ENCODE measurements at places on chromosomes 5 and 9. TPM values are rescaled to one million over a fixed set of nuclear protein-coding genes. Genes with fewer than 3 reads are reported as not detected.

DNA sequence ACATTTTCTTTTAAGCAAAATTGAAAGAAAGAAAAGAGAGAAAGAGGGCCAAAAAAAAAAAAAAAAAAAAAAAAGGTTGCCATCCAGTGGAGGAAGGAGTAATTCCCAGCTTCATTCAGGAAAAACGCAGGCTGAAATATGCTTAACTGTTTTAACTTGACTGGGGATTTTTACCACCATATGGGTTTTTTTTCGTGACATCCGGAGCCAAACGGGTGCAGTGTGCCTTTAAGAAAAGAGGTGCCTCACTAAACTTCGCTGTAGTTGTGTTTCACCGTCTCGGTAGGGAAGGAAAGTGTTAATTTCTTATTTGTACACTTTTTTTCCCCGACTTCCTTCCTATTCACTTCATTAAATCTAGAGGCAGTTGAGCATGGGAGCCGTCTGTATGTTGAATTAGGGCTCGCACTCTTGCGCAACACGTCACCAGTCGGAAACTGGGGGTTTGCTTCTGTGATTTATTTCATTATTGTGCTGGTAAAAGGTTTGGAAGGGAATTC lies 143.0 kb downstream of the SMARCA2 start:
- H3K4me1 ChIP-seq, result peaks cover 20% of the 10 kb centered on the region
- H3K27ac ChIP-seq, result peak overlapping the region; percentile 95
- DNase-seq, result peak; percentile 87

- H3K4me3 ChIP-seq, result no peak overlapping the region
- H3K4me1 ChIP-seq, result no peaks in the 10 kb centered on the region
- H3K36me3 ChIP-seq, result no peaks in the 10 kb centered on the region
- no peak overlapping the region for H3K27ac ChIP-seq
- DNase-seq, result no peak
- no peaks in the 10 kb centered on the region for H3K27me3 ChIP-seq
Measured at GRCh38 chr9:82164159-82164558, 175.6 kb downstream of the SPATA31D1 start.

PCDHA3 gene
- 0.07 TPM for polyA plus RNA-seq

NOL6 gene
- polyA plus RNA-seq, result 31.5 TPM

DNA sequence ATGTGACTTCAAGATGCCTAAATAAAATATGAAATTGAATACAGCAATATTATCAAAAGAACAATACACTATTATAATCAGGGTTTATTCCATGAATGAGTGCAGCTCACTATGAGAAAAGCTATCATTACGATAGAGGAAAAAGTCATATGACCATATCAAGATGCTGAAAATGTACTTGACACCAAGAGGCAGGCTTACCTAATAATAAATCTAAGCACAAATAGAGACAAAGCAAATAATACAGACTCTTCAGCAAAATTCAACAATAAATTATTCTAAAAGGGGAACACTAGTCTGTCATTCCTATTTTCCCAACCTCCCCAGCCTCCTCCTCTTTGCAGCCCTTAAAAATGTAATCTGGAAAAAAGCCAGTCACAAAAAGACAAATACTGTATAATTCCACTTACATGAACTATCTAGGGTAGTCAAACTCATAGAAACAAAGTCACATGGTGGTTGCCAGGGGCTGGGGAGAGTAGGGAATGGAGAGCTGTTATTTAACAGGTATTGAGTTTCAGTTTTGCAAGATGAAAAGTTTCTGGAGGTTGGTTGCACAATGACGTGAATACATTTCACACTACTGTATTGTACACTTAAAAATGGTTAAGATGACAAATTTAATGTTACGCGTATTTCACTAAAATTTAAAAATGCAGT lies 148.4 kb downstream of the NFIB start:
- H3K36me3 ChIP-seq, result peaks cover 3% of the 10 kb centered on the region
- H3K4me3 ChIP-seq, result no peak overlapping the region
- no peak overlapping the region for H3K27ac ChIP-seq
- H3K4me1 ChIP-seq, result peaks cover 2% of the 10 kb centered on the region
- no peaks in the 10 kb centered on the region for H3K27me3 ChIP-seq
- DNase-seq, result peak; percentile 25

DNA sequence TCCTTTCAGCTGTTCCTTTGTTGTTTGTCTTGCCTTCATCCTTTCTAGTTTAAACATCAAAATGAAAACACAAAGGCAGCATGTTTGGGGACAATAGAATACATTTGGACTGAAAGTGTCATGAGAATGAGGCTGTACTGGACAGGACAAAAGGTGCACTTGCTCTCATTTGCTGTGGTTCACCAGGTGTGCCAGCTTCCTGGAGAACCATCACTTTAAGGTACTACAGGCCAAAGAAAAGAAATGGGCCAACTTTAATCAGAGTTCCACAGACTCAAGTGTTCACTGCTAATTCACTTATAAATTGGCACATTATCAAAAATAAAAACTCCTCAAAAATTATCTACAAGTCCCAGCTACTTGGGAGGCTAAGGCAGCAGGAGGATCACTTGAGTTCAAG lies 53.8 kb downstream of the ABHD17B start:
- no peaks in the 10 kb centered on the region for H3K4me1 ChIP-seq
- no peak for DNase-seq
- H3K27me3 ChIP-seq, result no peaks in the 10 kb centered on the region
- H3K36me3 ChIP-seq, result no peaks in the 10 kb centered on the region

- H3K27ac ChIP-seq, result no peak overlapping the region
- H3K27me3 ChIP-seq, result no peaks in the 10 kb centered on the region
- H3K4me3 ChIP-seq, result no peak overlapping the region
- DNase-seq, result no peak
- no peaks in the 10 kb centered on the region for H3K4me1 ChIP-seq
- no peaks in the 10 kb centered on the region for H3K36me3 ChIP-seq
Measured at GRCh38 chr5:109312695-109313094, 97.1 kb downstream of the PJA2 start.

GRCh38 chr9:137970686-137971476 lies 93.3 kb downstream of the CACNA1B start:
- no peaks in the 10 kb centered on the region for H3K36me3 ChIP-seq
- DNase-seq, result peak; percentile 49
- H3K27me3 ChIP-seq, result no peaks in the 10 kb centered on the region

DNA sequence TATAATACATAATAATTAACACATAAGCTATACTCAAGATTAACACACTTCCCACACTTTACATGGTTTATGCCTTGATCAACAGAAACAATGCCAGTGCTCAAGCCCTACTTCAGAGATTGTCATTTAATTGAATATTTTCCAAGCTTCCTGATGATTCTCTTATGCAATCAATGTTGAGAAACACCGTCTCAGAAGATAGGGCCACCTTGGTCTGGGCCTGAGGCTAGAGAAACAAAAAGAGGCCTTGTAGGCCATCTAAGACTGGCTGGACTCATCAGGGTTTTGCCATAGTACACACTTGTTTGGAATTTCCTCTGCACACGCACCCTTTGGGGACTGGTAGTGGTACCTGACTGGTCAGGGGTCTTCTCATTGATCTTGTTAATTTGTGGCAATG lies 16.3 kb downstream of the C9orf152 start:
- no peaks in the 10 kb centered on the region for H3K27me3 ChIP-seq
- H3K36me3 ChIP-seq, result no peaks in the 10 kb centered on the region
- no peak overlapping the region for H3K27ac ChIP-seq

PCDHA13 gene
- 1.0 TPM for polyA plus RNA-seq

BTNL3 gene
- polyA plus RNA-seq, result 0.47 TPM

IFNB1 gene
- 0.05 TPM for polyA plus RNA-seq

DNA sequence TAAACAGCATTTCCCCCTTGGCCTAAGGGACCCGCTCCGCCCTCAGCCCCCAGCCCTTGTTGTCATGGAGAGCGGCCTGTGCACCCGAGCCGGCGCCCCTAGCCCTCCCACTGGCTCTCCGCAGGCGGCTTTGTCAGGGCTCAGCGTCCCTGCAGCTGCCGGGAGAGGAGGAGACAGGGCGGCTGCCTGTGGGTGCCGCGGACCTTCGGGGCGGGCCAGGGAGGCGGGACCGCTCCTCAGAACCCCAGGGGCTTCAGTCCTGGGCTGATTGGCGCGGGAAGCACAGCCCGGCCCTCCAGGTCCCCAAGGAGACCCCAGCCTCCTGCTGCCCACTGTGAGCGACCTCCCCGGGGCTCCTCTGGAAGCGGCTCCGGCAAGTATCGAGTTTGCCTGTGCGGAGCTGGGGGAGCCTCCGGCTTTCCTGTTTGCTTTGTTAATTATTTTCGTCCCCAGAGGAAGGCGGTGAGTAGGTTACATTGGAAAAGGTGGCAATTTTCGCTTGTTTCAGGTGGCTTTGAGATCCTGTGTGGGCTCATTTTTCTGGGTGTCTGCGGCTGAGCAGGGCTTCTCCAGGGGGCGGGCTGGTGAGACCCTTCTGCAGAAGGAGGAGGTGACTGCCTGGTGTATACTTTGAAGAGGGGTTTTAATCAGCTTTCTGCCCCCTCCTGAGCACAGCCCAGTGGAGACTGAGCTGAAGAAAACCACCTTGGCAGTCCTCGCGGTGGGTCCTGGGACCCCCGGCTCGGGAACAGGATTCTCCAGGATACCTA lies at the start of gene FGD3:
Gene FGD3 (plus strand): TSS at position 256 of the 770 bp plus-strand sequence. CDS start 28,734 bp downstream, outside the sequence.
- H3K27me3 ChIP-seq, result no peaks in the 10 kb centered on the region
- no peak within 1 kb of the TSS for H3K27ac ChIP-seq

DNA sequence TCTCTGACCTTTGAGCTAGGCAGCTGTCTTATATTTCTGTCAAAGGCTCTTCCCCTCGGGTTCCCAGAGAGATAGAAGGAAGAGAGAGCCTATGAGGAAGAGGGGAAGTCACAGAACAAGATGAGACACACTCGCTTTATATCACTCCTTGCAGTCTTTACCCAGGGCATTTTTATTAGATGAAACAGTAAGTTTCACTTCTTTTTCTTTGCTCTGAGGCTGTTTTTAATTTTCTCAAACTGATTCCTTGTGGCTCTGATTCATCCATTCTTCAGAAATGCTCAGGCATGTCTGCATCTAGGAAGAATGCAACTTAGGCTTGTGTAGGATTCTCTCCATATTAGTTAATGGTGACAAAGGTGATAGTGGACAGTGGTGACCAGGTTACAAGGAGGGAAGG lies 132.9 kb upstream of the CHD1 start:
- DNase-seq, result no peak
- no peaks in the 10 kb centered on the region for H3K36me3 ChIP-seq
- no peaks in the 10 kb centered on the region for H3K27me3 ChIP-seq
- H3K4me1 ChIP-seq, result peaks cover 1% of the 10 kb centered on the region
- H3K27ac ChIP-seq, result no peak overlapping the region

DNA sequence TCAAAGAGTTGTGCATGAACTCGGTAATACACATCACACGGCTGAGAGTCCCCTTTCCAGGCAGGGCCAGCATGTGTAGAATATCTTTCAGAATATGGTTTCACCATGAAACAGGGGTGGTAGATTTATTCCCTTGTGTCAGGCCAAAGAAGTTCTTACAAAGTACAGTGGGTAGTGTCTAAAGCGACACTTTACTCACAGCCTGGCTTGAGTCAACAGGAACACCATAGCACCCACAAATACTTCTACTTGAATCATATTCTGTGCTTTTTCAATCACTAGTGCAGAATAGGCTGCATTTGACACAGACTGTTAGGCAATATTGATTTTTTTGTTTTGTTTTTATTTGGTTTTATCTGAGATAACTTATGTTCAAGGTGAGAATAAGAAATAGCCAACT lies 12.6 kb downstream of the LSM11 start:
- peaks cover 16% of the 10 kb centered on the region for H3K36me3 ChIP-seq
- H3K4me1 ChIP-seq, result no peaks in the 10 kb centered on the region
- DNase-seq, result no peak
- no peaks in the 10 kb centered on the region for H3K27me3 ChIP-seq
- H3K27ac ChIP-seq, result no peak overlapping the region

MARCOL gene
- polyA plus RNA-seq, result not detected

- H3K27me3 ChIP-seq, result no peaks in the 10 kb centered on the region
- peaks cover 39% of the 10 kb centered on the region for H3K36me3 ChIP-seq
- no peak for DNase-seq
- no peak overlapping the region for H3K27ac ChIP-seq
- no peak overlapping the region for H3K4me3 ChIP-seq
Measured at GRCh38 chr9:97672403-97672802, 24.7 kb downstream of the XPA start.

DNA sequence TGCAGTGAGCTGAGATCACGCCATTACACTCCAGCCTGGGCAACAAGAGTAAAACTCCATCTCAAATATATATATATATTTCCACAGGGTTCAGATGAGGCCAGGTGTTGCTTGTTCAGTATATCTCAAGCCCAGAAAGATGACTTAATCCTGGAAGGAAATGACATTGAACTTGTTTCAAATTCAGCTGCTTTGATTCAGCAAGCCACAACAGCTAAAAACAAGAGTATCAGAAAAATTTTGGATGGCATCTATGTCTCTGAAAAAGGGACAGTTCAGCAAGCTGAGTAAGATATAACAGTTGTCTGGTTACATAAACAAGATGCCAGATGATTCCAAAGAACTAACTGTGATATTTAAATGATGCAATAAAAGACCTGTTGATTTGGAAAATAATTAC lies 352.0 kb downstream of the KCTD16 start:
- no peak for DNase-seq
- no peaks in the 10 kb centered on the region for H3K36me3 ChIP-seq
- no peaks in the 10 kb centered on the region for H3K27me3 ChIP-seq
- no peaks in the 10 kb centered on the region for H3K4me1 ChIP-seq

DNA sequence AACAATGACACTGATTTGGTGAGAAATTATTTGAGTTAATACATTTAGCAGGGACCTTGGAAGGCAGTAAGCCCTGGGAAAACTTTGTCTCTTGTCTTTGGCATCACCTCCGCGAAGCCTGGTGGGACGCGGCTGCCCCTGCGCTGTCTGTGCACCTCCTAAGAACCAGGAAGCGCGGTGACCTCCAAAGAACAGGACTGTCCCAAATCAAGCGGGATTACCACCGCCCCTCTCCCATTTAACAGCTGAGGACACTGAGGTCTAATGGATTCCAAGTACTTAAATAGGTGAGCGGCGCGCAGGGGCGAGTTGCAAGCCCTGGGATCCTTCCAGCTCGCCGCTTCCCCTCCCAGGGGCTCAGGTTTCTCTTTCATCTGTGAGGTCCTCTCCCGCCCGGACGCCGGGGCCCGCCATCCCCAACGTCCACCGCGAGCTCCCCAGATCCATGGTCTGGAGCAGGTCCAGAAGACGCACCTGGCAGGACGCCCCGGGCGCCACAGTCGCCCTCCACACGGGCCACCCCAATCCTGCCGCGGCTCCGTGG lies 432 bp downstream of the STARD4 start:
- peak overlapping the region; percentile 72 for H3K4me3 ChIP-seq
- no peaks in the 10 kb centered on the region for H3K36me3 ChIP-seq
- H3K27me3 ChIP-seq, result no peaks in the 10 kb centered on the region
- no peaks in the 10 kb centered on the region for H3K4me1 ChIP-seq
- DNase-seq, result no peak

KIAA0825 gene
- polyA plus RNA-seq, result 1.1 TPM

DNA sequence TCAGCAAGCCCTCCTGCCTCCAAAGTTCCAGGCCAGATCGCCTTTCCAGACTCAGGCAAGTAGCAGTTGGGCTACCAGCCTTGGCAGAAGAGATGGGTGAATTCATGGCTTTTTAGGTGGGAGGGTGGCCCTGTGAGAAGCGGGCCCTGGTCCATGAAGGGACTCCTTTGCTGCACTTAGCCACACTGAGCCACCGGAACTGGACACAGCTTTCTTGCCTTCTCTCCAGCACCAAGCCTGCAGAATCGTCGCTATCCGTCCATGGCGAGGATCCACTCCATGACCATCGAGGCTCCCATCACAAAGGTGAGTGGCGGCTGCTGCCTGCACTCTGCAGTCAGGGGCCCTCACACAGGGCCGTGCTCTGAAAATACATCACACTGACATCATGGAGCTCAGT lies 85.0 kb downstream of the WDR41 start:
- no peaks in the 10 kb centered on the region for H3K4me1 ChIP-seq
- H3K27ac ChIP-seq, result no peak overlapping the region
- DNase-seq, result no peak
- no peaks in the 10 kb centered on the region for H3K36me3 ChIP-seq
- no peaks in the 10 kb centered on the region for H3K27me3 ChIP-seq
- H3K4me3 ChIP-seq, result no peak overlapping the region

GBGT1 gene
- 31.6 TPM for polyA plus RNA-seq

Measured in lung (tissue), 17 donors.